NT2/D1 (cell line): ENCODE measurements at places on chromosomes 2 and 18.

DNA sequence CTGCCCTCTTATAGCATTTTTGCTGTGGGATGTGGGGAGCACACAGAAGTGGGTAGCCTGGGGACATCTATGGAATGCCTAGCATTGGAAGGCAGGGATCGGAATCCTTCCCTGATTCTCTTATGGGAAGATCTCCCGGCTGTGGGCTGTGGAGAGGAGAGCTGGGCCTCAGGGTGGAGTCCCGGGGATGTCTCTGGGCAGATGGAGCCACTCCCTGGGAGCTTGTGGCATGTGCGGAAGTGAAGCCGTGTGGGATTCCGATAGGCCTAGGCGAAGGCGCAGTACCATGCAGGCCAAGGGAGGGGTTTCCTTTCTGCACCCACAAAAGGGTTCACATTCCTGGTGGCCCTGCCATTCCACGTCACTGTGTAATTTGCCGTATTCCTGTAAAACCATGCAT is 87.9 kb downstream of the GLI2 start:
- no peak for DNase-seq

DNA sequence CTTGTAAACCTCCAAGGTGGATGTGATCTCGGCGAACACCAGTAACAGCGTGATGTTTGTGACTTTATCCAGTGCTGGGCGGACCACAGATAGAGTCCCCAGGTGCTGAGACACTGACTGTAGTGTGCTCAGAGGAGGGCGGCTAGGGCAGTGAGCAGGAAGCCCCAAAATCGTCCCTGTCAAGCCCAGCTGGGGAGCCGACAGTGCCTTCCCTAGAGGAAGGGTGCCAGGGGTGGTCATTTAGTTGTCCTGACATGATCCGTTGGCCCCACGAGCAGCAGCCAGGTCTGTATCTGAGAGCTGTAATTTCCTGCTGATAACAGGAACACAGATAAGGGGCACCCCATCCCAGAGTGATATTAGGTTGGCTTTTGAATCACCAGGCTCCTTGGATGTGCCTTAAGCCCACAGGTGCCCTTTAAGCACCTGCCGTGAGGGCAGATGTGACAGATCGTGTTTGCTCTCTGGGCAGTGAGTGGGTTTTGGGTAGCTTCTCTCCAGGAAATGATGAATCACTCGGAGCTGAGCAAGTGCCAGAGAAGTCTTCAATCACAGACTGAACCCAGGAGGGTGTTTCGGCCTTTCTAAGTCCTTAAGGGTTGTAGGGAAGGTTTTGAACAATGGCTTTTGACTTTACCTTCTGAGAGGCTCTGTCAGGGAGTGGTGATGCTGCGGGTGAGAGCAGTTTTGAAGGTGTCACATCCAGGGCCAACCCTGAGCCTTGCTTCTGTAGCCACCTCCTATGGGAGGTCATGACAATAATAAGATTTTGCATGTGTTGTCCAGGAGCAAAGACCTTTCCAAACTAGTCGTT is 7.7 kb downstream of the LPIN1 start:
- no peak for DNase-seq

DNA sequence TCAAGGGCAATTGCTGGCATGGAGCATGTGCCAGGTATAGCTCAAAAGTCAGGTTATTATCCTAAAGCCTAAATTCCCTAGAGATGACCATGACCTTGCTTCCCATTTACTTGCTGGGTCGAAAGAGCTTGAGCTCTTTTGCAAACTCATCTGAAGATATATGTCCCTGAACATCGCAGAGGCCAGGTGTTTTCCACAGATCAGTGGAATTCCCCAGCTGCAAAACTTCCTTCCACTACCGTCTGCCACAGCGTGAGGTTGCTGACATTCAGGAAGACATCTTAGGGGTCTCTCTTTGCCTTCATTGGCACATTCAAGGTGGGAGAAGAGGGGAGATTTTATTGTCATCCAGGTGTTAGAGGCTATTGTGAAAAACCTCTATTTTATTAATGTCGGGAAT is 171.0 kb downstream of the MIB1 start:
- no peak for DNase-seq

DNA sequence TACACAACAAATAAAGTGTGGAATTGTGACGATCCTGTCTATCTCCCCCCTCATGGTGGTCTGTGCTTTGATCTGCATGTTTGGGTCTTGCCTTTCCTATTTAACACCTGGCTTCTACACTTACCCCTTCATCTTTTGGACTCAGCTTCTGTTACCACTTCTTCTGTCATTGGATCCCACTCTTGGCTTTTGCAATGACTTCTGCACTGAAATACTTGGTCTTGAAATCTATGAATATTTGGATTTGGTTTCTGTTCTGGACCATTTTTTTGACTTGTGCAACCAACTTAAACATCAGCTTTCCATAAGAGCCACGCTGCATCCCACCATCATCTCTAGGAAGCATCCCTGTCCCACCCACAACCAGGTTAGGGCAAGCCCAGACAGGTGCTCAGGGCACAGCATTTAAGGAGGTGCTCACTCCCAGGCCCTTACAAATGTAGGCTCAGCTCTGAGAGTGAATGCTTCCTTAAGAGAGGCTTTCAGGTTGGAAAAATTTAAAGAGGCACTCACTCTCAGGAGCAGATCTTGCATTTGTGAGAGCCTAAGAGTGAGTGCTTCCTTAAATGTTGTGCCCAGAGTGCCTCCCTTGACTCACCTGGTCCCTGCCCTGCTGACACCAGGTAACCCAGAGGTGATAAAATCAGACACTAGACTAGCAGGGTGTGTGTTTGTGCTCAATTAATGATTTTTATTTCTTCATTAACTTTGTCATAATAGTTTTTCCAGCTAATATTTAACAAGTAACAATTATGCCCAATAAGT is 124.5 kb upstream of the SH3BP4 start:
- no peak for DNase-seq

DNA sequence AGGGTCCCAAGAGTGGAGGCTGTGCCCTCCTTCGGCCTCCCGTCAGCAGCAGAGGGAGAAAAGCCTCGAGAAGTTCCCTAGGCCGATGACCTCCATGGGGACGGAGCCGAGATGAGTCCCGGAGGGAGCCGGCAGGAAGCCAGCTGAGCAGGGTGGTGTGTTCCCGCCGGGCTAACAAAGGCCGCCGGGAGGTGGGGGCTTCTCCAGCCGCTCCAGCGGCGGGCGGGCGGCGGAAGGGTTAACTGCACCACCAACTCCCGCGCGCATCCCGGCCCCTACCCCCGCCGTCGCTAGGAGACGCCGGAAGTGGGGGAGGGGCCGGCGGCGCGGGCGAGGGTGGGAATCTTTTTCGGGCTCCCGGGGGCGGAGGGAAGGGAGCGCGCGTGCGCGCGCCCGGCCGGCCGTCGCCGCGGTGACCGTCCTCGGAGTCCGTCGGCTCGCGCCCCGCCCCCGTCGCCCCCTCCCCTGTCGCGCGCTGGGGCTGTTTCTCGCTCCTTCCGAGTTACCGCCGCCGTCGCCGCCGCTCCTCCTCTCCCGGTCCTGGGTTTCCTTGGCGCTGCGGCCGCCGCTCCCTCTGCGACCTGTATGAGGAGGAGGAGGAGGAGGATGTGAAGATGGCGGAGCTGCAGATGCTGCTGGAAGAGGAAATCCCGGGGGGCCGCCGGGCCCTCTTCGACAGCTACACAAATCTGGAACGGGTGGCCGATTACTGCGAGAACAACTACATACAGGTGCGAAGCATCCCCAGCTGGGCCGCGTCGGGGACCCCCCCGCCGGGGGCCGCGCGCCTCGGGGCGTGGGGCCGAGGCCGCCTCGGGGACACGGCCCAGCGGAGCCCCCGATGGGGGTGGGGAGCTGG is at the start of gene ABI2:
TSS of gene ABI2 (plus strand) at position 494 of the 859 bp plus-strand sequence. CDS start at position 615, 121 bp downstream.
- peak; percentile 92 for DNase-seq

GRCh38 chr2:178579006-178579405 is 98.7 kb downstream of the PLEKHA3 start:
- no peak for DNase-seq

- no peak for DNase-seq
These were observed 47.0 kb downstream of the EVA1A start for GRCh38 chr2:75513616-75514170.

GRCh38 chr2:54455563-54456361 is at the start of gene SPTBN1:
Gene SPTBN1, plus strand, starts transcription at chr2:54456327. Its CDS starts 70,092 bp downstream, at chr2:54526419.
- peak; percentile 72 for DNase-seq

DNA sequence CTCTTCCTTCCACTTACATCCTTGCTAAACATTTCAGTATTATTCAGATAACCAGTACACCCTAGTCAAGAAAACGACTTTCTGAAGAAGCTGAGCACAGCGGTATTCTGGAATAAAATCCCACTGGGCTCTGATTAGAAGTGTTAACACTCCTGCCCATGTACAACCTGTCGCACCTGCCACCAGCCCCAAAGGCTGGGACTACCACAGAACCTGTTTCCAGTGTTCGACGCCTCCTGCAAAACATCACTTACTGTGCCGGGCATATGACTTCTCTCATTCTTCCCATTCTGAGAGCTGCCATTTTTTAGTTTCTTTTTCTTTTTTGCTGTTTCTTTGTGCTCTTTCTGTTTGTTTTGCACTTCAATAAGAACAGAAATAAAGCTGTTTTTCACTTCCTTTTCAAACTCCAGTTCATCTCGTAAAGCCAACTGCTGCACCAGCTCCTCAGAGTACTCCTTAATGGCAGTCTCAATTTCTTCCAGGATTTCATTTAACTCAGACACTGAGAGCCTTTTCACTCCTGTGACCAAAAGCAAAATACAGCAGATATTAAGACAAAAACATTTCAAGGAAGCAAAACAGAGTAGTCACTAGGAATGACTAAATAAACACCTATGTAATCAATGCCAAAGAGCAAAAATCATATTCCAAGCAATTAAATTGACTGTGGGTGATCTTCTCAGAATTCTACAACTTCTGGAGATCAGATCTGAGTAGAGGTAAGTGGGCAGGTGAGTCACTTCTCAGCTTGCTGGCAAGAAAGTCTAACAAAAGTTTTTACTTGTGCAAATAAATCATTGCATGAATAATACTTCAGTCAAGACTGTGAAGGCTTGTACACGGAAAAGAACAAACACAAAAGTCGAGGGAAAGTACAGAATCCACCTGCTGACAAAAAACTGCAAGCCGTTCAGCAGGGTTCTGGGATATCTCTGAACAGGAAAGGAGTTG is 19.3 kb downstream of the FEZ2 start:
- no peak for DNase-seq

DNA sequence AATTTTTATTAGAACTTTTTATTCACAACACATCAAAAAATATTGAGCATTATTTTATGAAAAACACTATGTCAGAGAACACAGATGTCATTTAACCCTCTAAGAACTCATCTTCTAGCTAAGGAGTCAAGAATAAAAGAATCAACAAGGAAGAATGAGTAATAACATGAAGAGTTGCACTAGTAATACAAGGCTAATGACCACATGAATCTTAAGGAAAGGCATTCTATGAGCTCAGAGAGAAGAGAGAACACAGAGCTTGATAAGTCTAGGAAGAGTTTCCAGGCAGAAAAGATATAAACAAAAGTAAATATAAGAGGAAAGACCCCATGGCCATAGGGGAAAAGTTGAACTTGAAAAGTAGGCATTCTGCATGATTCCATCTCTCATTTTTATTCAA is 166.5 kb downstream of the MAIP1 start:
- DNase-seq: no peak

DNA sequence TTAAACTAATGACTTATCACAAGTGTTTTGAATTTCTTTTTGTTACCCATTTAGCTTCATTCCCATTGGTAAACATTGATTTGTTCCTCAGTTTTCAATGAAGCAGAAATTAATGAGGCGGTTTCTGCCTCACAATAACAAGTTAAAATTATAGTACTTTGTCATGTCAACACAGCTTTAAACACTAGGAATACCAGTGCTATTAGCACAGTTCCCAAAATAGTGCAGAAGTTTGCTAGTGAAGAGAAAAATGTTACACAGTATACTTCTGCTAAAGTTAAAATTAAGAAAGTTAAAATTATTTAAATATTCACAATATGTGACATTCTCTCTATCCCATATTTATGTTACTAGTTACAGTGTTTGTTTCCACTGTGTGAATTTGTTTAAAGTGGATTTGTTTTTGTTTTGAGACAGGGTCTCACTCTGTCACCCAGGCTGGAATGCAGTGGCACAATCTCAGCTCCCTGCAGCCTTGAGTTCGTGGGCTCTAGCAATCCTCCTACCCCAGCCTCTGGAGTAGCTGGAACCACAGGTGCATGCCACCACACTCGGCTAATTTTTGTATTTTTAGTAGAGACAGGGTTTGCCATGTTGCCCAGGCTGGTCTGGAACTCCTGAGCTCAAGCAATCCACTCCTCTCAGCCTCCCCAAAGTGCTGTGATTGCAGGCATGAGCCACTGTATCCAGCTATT is 3.8 kb upstream of the CHN1 start:
- no peak for DNase-seq

- DNase-seq: peak; percentile 28
These were observed 57.8 kb upstream of the ST8SIA3 start for GRCh38 chr18:57294547-57294946.

DNA sequence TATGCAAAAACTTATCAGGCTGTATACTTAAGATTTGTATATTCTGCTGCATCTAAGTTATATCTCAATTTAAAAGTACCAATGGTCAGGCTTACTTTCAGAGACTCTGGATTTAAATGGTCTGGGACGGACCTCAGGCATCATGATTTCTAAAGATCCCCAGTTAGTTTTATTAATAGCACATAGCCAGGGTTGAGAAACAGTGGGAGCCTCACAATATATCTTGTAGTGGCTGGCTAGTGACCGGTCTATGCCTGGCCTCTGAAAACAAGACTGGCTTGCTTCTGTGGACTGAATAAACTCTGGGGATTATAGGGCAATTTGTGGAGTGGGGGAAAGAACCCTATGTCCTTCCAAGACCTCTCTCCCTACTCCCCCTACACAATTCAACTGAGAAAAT is 162.5 kb upstream of the SLC1A4 start:
- no peak for DNase-seq

- DNase-seq: peak; percentile 66
These were observed 28.0 kb upstream of the BARD1 start for GRCh38 chr2:214837466-214837865.

GRCh38 chr2:152432206-152432653 is 97.3 kb downstream of the FMNL2 start:
- no peak for DNase-seq

GRCh38 chr18:44896846-44897245 is 216.2 kb downstream of the SETBP1 start:
- DNase-seq: no peak

- no peak for DNase-seq
These were observed 492.3 kb upstream of the ZEB2 start for GRCh38 chr2:145012214-145012670.

DNA sequence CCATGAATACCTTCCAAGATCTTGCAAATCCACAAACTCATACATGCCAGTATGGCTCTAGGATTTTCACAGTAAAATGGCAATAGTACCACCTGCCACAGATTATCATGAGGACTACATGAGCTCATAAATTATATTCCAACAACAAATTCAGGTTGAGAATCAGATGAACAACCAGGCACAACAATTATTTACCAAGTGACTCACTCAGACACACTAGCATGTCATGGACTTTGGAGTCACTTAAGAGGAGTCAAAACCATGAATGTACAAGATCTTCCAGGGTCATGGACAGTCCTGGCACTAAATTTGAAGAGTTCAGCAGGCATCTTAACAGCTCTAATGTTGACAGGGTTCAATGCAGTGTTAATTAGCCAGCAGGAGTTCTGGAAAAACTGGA is 34.4 kb upstream of the BZW1 start:
- no peak for DNase-seq
